ENCODE measurements at places on chromosomes 13 and 19.

DNA sequence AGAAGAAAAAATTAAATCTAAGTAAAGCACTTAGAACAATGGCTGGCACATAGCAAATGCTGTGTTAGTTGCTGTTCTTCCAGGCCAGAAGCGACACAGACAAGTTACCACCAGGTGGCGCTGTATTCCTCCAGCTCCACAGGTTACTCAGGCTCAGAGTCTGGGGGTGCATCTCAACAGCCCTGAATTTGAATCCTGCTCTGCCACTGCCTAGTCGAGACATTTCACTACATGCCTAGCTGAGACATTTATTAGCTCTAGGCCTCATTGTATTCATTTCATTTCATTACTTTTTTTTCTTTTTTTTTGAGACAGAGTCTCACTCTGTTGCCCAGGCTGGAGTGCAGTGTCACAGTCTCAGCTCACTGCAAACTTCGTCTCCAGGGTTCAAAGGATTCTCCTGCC, 16.4 kb upstream of the CYP2B6 start:
- DNase-seq, result peak; percentile 85

DNA sequence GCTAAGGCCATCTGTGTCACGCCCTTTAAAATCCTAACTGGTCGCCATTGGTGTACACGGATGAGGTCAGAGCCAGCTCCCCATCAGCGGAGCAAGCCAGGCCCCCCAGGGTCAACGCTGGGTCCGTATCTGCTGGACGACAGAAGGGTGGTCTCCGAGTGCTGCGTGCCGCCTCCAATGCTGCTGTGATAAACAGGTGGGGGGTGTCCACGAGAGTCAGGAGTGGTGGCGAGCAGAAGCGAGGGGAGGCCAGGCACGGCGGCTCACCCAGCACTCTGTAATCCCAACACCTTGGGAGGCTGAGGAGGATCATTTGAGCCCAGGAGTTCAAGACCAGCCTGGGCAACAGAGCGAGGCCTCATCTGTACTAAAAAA, 30.8 kb upstream of the CACTIN start:
- DNase-seq, result no peak

GRCh38 chr13:50334115-50334778, 319.0 kb downstream of the KCNRG start:
- no peak for DNase-seq

DNA sequence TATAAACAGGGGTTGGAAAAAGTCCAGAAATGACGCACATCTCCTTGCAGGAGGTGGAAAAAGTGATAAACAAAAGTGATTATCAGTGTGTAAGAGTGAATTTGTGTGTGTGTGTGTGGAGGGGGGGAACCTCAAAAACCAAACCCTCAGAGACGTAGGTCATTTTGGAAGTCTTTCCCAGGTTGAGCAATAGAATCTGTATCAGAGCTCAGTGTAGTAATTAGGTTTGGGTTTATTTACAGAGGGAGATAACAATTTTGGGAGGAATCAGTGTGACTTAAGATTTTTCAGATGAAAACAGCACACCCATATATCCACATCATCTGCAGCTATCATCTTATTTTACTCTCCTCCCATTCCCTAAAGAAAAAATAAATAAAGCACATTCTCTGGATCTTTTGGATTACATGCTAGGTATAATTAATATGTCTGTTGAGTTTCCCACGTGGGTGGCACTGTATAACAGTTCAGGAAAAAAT, 406.4 kb downstream of the FGF9 start:
- no peak for DNase-seq

GRCh38 chr19:53102206-53102755, 941 bp downstream of the ZNF160 start:
- DNase-seq, result no peak

GRCh38 chr19:7648265-7649014, 11.5 kb downstream of the STXBP2 start:
- DNase-seq, result no peak

DNA sequence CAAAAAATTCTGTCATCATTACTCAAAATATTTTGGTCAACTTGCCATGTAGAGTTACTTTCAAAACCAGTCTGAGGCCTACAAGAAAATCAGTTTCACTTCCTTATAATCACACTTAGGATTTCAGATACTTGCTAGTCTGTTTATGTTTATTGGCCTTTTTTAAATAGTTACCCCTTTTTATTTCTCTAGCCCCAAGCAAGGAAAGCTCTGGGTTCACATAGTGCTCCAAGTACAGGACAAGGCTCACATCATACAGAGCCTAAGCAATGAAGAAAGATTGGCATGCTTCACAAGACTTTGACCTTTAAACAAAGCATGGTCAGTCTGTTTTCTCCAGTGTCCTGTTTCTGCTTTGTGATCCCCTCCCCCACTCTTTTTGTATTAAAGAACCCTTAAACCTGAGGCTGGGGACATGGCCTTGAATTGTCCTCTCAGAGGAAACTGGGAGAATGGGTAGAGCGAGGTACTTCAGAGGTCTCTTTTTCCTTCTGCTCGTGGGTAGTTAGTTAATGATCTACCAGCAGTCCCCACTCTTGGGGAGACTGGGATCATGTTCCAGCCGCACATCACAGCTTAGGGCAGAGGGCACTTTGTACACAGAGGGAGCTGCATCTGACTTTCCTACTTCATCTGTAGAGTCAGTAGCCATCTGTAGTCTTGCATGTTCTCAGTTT, 30.7 kb downstream of the CEACAM1 start:
- DNase-seq, result no peak

DNA sequence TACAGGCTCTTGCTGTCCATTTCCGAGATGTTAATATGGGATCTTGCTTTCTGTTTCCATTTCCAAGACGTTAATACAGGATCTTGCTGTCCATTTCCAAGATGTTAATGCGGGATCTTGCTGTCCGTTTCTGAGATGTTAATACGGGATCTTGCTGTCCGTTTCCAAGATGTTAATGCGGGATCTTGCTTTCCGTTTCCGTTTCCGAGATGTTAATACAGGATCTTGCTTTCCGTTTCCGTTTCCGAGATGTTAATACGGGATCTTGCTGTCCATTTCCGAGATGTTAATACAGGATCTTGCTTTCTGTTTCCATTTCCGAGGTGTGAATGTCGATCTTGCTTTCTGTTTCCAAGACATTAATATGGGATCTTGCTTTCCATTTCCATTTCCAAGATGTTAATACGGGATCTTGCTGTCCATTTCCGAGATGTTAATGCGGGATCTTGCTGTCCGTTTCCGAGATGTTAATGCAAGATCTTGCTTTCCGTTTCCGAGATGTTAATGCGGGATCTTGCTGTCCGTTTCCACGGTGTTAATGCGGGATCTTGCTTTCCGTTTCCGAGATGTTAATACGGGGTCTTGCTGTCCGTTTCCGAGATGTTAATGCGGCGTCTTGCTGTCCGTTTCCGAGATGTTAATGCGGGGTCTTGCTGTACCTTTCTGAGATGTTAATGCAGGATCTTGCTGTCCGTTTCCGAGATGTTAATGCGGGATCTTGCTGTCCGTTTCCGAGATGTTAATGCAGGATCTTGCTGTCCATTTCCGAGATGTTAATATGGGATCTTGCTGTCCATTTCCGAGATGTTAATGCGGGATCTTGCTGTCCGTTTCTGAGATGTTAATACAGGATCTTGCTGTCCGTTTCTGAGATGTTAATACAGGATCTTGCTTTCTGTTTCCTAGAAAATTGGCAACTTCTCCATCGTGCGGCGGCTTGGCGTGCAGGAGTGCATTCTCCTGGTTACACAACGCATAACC, 38.3 kb downstream of the PEX11G start:
- DNase-seq, result no peak

GRCh38 chr13:32527151-32527550, 11.4 kb downstream of the N4BP2L2 start:
- no peak for DNase-seq

DNA sequence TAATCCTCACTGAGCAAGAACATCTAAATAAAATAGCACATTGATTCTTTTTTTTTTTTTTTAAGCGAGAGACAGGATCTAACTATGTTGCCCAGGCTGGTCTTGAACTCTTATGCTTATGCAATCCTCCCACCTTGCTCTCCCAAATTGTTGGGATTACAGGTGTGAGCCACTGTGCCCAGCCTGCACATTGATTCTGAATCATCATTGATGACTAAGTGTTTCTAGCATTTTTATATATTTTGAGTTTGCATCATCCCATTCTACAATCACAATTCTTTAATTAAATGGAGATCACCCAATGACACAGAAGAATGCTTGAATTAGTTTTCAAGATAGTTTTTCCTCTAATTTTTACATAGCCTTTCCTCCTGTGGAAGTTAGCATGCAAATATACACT, 354.1 kb downstream of the KLF5 start:
- no peak for DNase-seq

- peak; percentile 84 for DNase-seq
These were observed 22.4 kb downstream of the EPSTI1 start for GRCh38 chr13:42969565-42970172.

DNA sequence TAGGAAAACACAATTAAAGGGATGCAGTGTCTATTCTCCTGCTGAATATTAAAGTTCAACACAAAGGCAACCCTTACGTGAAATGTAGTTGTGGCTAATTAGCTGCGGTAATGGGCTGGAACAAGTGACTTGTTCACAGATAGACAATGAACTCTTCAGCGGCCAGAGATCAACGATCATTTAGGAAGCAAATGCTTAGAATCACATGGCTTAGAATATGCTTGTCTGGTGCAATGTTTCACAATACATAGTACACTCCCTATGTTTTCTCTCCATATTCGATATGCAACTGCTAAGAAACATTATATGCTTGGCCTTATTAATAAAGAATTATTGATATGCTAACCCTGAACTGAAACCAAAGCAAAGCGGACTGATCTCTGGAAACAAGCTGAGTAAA, 25.7 kb upstream of the MTUS2 start:
- no peak for DNase-seq

- DNase-seq, result no peak
These were observed 177.3 kb upstream of the SLC10A2 start for GRCh38 chr13:103243495-103243894.

DNA sequence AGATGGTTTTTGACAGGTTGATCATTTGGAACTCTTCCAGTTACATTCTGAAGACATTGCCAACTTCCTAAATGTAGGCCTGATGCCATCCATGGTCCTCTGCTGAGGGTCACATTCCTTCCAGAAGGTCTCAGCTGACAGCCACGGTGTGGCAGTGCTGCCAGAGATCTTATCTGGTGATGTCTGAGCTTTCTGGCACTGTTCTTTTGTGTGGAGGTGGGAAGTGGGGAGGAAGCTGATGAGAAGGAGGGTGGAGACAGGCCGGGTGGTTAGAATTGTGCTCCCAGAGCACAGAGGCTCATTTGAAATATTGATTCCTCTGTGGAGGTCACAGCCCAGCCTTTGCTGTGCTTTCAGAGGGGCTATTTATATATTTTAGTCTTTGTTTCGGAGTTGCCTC, 16.1 kb upstream of the MTIF3 start:
- DNase-seq, result no peak

GRCh38 chr13:39870197-39870747, 214.8 kb downstream of the COG6 start:
- no peak for DNase-seq

DNA sequence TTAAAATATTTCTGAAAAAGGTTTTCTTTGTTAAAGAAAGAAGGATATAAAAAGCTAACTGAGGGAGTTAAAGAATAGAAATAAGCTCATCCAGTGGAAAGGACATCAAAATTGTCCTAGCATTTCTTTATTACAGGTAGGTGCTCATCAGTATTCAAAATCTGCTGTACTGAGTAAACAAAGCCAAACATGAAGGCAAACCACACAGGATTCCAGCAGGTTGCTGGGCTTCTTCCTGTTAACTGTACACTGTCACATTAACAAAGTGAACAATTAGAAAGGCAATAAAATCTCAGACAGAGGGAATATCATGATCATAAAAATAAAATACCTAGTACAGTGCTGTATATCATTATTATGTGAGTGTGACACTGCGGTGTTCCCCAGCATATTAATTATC, 1541.0 kb downstream of the SLITRK5 start:
- DNase-seq, result no peak

DNA sequence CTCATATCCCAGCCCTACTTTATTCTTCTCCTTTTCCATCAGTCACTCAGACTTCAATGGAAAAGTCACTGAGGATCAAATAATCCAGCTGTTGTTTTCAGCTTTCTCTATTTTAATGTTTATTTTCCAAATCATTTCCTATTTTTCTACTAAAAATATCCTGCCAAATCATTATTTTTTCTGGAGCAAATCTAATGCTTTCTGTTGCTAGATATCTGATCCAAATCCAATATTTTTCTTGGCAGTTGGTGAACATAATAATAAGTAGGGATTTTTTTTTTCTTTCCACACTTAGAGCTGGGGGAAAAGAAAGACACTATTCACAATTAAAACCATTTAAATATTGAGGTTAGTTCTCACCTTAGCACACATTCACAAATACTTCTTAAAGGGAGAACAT, 656.1 kb downstream of the DACH1 start:
- no peak for DNase-seq

- no peak for DNase-seq
These were observed 67.3 kb downstream of the TRPM4 start for GRCh38 chr19:49224879-49225278.

DNA sequence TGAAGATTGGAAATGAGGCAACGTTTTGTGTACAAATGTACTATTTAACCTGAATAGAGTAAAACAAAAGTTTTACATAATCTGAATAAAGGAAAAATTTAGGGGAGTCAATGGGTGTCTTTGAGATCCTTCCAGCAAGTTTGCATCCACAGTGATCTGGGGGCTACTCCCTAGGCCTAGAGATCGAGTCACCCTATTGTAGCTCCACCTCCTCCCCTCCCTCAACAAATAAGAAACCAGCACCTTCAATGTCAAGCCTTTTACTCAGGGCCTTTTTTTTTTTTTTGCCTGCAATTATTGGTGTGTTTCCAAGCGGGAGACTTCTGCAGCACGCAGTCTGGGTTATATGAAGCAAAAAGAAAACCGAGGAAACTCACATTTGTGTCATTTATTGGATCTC, 16.3 kb upstream of the RAP2A start:
- no peak for DNase-seq

All from CD4-positive, alpha-beta T cell treated with Interleukin-2 at 100 ng/mL for 4 hours (primary cell).